ENCODE measurements at places on chromosomes 7 and 10. TPM values are rescaled to one million over a fixed set of nuclear protein-coding genes. Genes with fewer than 3 reads are reported as not detected.

The CCNY gene
- 44.2 TPM for total RNA-seq

The PGAM2 gene
- total RNA-seq, result 0.64 TPM

The ECHDC3 gene
- total RNA-seq, result 0.41 TPM

The EPHB4 gene
- total RNA-seq, result 11.1 TPM

GRCh38 chr7:128692623-128693270 is 20.7 kb downstream of the GARIN1A start:
- DNase-seq, result no peak

- no peak for DNase-seq
These were observed 125.7 kb downstream of the ADCY1 start for GRCh38 chr7:45699726-45700390.

DNA sequence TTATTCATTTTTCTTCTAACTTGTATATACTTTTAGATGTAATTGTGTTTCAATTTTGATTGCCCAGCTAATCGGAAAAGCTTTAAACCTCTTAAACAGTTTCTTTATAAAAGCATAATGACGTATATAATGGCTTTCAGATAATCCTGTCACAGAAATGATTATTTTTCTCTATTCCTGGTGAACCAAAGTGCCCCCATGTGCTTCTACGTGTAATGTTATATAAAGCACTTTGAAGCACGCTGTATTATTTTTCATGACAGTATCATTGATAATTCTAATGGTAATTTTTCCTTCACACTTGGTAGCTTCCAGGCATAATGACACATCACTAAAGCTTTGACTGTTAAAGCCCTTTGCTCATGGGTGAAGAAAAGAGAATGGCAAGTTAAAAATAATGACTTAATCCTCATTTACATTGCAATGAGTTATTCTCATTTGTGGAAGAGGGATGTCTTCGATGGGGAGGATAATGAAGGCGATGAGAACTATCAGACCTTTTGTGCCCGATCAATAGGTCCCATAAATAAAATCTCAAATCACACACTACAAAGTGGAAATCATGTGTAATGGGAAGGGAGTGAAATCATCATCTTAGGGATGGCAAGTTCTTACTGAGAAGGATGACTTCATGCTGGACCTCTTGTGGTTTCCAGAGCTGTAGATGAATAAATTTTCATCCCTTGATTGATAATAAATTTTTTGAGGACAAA is 460.1 kb downstream of the DPP6 start:
- DNase-seq, result no peak

DNA sequence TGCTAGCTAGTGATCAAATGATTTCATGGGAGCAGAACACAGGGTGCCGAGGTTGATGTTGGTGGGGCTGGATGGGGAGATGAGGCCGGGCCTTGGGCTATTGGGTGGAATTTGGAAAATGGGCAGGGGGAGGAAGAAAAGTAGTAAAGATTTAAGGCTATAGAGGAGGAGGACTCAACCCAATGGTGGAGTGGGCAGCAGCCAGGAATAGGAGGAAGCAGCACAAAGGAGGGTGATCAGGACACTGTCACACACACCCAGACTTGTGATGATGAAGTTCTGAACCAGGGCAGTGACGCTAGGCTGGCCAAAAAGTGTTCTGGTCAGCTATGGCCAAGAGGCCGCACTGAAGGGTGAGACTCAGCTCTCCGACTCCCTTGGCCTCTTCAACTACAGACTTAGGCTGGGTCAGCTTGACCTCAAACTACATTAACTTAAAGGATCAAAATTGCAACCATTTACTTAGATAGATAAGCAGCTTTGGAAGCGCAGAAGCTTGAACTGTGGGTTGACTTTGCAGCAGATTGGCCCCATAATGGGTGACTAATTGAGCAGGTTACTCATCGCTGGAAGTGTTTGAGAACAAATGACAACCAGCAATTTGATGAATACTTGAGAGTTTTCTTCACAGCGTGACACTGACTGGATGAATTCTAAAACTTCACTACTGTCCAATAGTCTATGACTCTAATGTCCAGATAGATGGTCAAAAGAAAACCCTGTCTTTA is 29.4 kb upstream of the GPR26 start:
- DNase-seq, result no peak

DNA sequence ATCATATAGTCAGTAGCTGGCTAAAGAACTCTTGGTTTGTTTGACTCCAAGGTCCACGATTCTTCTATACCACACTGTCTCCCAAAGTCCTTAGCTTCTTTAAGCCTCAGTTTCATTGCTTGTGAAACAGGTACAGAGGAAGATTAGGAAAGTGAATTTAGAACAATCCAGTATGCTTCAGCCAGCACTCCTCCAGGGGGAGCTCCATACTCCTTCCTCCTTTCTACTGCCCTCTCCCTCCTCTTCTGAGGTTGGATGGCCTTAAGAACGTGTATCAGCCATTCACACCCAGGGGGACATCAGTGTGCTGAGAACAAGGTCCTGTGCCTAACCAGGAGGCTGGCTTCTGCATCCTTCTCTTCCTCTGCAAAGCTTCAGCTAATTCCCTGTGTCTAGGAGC is 54.8 kb upstream of the CALD1 start:
- no peak for DNase-seq

DNA sequence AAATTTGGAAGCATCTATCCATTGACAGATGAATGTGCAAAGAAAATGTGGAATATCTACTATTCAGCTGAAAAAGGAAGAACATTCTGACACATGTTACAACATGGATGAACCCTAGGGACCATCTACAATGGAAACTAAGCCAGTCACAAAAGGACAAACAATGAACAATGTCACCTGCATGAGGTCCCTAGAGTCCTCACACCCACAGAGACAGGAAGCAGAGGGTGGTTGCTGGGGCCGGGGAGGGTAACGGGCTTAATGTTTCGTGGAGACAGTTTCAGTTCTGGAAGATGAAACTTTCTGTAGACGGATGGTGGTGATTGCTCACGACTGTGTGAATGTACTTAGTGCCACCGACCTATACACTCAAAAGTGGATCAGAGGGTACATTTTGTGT is 282.9 kb downstream of the ADARB2 start:
- no peak for DNase-seq

DNA sequence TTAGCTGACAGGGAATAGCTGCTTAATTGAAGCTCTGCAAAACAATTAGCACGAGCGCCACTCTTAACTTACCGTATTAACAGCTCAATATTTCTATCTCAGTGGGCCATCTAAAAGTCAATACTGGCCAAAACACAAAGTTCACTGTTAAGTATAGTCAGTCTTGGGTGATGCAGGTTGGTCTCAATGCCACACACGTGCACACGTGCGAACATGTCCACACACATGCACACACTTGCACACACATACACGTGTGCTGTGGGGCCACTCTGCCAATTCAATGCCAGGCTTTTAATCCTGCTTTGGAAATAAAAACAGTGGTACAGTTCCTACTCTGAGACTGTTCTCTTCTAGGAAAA is 105.1 kb downstream of the GRB10 start:
- no peak for DNase-seq

GRCh38 chr7:17155529-17155928 is 142.9 kb upstream of the AHR start:
- no peak for DNase-seq

DNA sequence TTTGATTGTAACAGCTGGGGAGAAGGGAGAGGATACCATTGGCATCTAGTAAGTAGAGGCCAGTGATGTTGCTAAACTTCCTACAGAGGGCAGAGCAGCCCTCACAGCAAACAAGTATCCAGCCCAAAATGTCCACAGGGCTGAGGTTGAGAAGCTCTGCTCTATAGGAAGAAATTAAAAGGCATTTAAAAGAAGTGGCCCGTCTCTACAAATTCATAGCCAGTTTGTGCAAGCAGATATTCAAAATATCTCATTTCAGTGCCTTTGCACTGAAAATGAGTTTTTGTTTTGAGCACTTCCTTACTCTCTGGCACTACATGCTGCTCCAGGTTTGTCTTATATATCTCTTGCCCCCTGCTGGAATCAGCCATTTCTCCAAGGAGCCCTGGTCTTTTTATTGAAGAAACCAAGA is 330.0 kb downstream of the BBS9 start:
- no peak for DNase-seq

DNA sequence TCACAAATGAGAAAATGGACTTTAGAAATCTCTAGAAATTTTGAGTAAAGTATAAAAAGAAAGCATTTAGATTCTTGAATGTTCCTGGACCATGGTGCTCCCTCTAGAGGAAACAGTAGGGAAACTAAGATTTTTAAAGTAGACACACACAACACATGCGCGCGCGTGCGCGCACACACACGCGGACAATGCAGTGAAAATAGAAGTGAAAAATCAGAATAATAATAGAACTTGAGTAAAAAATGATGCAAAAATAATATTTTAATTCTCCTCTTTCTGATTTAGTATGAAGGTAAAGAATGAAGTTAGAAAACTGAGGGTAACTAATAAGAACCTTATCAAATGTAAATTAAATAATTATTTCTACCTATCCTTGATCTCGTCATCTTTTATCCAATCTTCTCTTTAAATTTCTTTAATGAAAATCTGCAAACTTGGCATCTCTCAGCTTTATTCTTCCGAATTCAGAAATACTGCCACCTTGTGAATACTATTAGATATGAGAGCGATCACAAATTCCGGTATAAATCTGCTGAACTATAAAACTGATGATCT is 117.0 kb upstream of the AMPH start:
- DNase-seq, result no peak

DNA sequence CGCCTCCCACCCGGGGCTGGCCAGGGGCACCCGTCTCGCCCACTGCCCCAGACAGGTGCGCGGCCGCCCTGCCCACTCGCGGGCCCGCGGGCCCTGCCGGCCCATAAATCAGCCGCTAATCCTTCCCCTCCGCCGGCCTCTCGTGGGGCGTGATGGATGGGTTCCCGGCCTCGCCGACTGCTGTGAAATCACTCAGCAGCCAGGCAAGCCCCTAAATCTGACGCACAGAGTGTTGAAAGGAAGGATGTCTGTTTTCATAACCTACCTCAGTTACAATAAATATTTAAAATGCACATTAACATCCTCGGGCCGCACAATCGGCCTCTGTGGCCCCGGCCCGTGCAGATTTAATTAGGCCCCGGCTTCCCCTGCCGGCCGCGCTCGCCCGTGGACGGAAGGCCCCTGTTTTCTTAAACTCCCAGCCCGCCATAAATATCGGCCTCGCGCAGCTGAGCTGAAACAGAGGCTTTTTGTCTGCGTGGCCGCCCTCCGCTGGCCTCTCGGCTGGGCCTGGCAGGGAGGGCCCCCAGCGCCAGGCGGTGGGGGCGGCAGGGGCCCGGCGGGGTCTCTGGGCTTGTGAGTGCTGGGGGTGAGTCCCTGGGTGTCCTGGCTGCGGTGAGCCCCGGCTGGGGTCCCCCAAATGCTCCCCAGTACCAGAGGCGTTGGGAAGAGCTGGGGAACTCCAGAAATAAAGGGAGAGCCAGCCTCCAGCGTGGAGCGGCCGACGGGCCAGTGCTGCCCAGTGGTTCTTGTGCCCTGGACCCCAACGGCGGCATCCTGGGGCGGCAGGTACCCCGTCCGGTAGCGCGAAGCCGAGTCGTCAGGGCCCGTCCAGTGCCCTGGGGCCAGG is 90.7 kb downstream of the UNCX start:
- no peak for DNase-seq

- no peak for DNase-seq
These were observed 355.8 kb downstream of the ADRA2A start for GRCh38 chr10:111432588-111432987.

- no peak for DNase-seq
These were observed 91.1 kb downstream of the GPR37 start for GRCh38 chr7:124674451-124674850.

GRCh38 chr10:8066797-8067196 is 12.3 kb downstream of the GATA3 start:
- no peak for DNase-seq

GRCh38 chr7:52838981-52839411 is 196.4 kb upstream of the POM121L12 start:
- DNase-seq, result no peak

- DNase-seq, result no peak
These were observed 252.2 kb downstream of the ELFN1 start for GRCh38 chr7:1922071-1922869.
